ENCODE measurements at places on chromosomes 1 and 21.

GRCh38 chr1:167401260-167401873 is 117.0 kb downstream of the CD247 start:
- no peak for DNase-seq

- DNase-seq = no peak
These were observed 26.4 kb upstream of the DPH5 start for GRCh38 chr1:101051688-101052638.

- DNase-seq = no peak
These were observed 4.1 kb downstream of the SAMSN1 start for GRCh38 chr21:14541841-14542490.

DNA sequence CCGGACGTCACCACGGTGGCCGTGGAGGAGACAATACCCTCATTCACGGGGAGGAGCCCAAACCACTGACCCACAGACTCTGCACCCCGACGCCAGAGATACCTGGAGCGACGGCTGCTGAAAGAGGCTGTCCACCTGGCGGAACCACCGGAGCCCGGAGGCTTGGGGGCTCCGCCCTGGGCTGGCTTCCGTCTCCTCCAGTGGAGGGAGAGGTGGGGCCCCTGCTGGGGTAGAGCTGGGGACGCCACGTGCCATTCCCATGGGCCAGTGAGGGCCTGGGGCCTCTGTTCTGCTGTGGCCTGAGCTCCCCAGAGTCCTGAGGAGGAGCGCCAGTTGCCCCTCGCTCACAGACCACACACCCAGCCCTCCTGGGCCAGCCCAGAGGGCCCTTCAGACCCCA is 7.0 kb downstream of the TNFRSF14 start:
- no peak for DNase-seq

GRCh38 chr1:119885903-119886783 is 10.2 kb downstream of the ADAM30 start:
- no peak for DNase-seq

DNA sequence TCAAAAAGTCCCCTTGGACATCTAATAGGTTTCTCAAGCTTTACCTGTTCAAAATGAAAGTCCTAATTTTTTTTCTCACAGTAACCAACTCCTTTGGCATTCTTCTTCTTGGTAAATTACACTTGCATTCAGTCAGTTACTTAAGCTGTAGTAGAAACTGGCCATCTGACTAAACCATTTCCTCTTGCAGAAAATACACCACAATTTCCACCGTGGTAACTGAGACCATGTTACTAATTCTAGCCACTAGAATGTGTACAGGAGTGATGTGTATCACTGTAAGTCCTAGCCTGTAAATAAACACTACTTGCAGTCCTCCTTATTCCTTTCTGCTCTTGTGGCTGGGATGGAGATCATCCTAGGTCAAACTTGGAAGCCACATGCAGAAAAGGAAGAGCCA is 965.4 kb upstream of the TMPRSS15 start:
- DNase-seq = no peak

GRCh38 chr1:101122452-101123166 is 97.0 kb upstream of the DPH5 start:
- DNase-seq = no peak

Data from type B pancreatic cell (in vitro differentiated cells).